ENCODE measurements at places on chromosomes 4 and X.
A peak's percentile ranks its signal among the peaks of the same experiment; 100 is the strongest.

- no peak overlapping the region for H3K4me3 ChIP-seq
- H3K27ac ChIP-seq: no peak overlapping the region
- no peaks in the 10 kb centered on the region for H3K4me1 ChIP-seq
- DNase-seq: no peak
- no peaks in the 10 kb centered on the region for H3K36me3 ChIP-seq
Observed at GRCh38 chrX:75781611-75782010, 3.4 kb downstream of the MAGEE2 start.

DNA sequence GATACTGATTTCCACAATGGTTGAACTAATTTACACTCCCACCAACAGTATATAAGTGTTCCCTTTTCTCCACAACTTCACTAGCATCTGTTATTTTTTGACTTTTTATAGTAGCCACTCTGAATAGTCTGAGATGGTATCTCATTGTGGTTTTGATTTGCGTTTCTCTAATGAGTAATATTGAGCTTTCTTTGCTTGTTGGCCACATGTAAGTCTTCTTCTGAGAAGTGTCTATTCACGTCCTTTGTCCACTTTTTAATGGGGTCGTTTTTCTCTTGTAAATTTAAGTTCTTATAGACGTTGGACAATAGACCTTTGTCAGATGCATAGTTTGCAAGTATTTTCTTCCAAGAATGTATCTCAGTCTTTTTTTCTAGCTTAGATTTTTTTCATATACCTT is 10.0 kb downstream of the FBXW7 start:
- DNase-seq: no peak
- no peaks in the 10 kb centered on the region for H3K36me3 ChIP-seq
- no peaks in the 10 kb centered on the region for H3K27me3 ChIP-seq

- no peak for DNase-seq
- H3K4me1 ChIP-seq: peaks cover 31% of the 10 kb centered on the region
- H3K27ac ChIP-seq: no peak overlapping the region
- no peaks in the 10 kb centered on the region for H3K27me3 ChIP-seq
- no peaks in the 10 kb centered on the region for H3K36me3 ChIP-seq
- no peak overlapping the region for H3K4me3 ChIP-seq
Observed at GRCh38 chrX:118724365-118724764, 3.0 kb upstream of the IL13RA1 start.

DNA sequence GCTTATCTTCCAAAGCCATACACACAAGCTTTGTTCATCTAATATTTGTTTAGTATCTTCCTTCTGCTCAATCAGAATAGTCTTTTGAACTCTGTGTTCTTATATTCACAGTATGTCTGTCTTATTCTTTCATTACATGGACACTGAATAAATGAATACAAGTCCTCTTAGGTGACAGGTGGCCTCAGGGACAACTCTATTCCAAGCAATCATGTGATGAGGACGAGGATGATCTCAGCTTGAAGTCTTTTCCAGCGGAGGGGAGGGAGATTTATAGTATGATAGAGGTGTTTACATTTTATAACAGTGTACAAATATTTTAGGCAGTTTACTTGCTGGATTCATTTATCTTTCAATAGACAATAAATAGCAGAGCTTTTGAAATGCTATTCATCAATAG is 300.4 kb downstream of the NLGN4X start:
- no peaks in the 10 kb centered on the region for H3K4me1 ChIP-seq
- no peak for DNase-seq
- H3K36me3 ChIP-seq: no peaks in the 10 kb centered on the region

- H3K4me3 ChIP-seq: peak overlapping the region; percentile 57
- H3K36me3 ChIP-seq: no peaks in the 10 kb centered on the region
- H3K27ac ChIP-seq: peak overlapping the region; percentile 96
- H3K4me1 ChIP-seq: peaks cover 43% of the 10 kb centered on the region
- no peaks in the 10 kb centered on the region for H3K27me3 ChIP-seq
- no peak for DNase-seq
Observed at GRCh38 chrX:2848871-2849301, 20.2 kb downstream of the GYG2 start.

GRCh38 chrX:150513544-150513943 is 54.9 kb upstream of the MTM1 start:
- H3K4me3 ChIP-seq: no peak overlapping the region
- H3K4me1 ChIP-seq: peaks cover 4% of the 10 kb centered on the region
- DNase-seq: no peak
- peaks cover 2% of the 10 kb centered on the region for H3K36me3 ChIP-seq
- H3K27ac ChIP-seq: no peak overlapping the region
- H3K27me3 ChIP-seq: no peaks in the 10 kb centered on the region

GRCh38 chr4:3075652-3075981 is 1.1 kb downstream of the HTT start:
- peak overlapping the region; percentile 98 for H3K27ac ChIP-seq
- peaks cover 23% of the 10 kb centered on the region for H3K4me1 ChIP-seq
- H3K4me3 ChIP-seq: peak overlapping the region; percentile 94
- no peaks in the 10 kb centered on the region for H3K27me3 ChIP-seq

GRCh38 chr4:189912170-189912569 is 28.5 kb upstream of the FRG1 start:
- DNase-seq: no peak
- H3K4me3 ChIP-seq: no peak overlapping the region
- H3K27me3 ChIP-seq: no peaks in the 10 kb centered on the region
- H3K36me3 ChIP-seq: peaks cover 5% of the 10 kb centered on the region
- no peaks in the 10 kb centered on the region for H3K4me1 ChIP-seq

GRCh38 chr4:103105558-103106356 is 6.1 kb upstream of the BDH2 start:
- no peaks in the 10 kb centered on the region for H3K27me3 ChIP-seq
- no peak for DNase-seq
- no peak overlapping the region for H3K4me3 ChIP-seq

DNA sequence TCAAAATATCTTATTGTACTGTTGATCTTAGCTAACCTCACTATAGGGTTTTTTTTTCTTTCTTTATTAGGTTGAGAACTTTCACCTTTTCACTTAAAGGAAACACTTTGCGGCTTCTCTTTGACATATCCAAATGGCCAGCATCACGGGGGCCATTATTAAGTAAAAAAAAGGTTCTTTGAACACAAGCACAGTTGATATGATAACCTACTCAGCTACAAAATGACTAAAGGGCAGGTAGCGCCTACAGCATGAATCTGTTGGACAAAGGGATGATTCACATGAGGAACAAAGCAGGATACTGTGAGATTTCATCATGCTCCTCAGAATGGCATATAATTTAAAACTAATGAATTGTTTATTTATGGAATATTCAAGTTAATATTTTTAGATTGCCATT is 119.6 kb downstream of the CCSER1 start:
- peaks cover 4% of the 10 kb centered on the region for H3K27me3 ChIP-seq
- H3K36me3 ChIP-seq: no peaks in the 10 kb centered on the region
- H3K27ac ChIP-seq: no peak overlapping the region
- no peak for DNase-seq

- H3K4me3 ChIP-seq: no peak overlapping the region
- peak overlapping the region; percentile 96 for H3K27ac ChIP-seq
- no peaks in the 10 kb centered on the region for H3K27me3 ChIP-seq
- no peak for DNase-seq
- peaks cover 24% of the 10 kb centered on the region for H3K36me3 ChIP-seq
Observed at GRCh38 chr4:39514888-39515401, 12.3 kb downstream of the UGDH start.

GRCh38 chr4:18571301-18571761 is 549.8 kb upstream of the LCORL start:
- no peak overlapping the region for H3K4me3 ChIP-seq
- DNase-seq: no peak
- no peaks in the 10 kb centered on the region for H3K4me1 ChIP-seq
- H3K36me3 ChIP-seq: no peaks in the 10 kb centered on the region
- peaks cover 1% of the 10 kb centered on the region for H3K27me3 ChIP-seq

DNA sequence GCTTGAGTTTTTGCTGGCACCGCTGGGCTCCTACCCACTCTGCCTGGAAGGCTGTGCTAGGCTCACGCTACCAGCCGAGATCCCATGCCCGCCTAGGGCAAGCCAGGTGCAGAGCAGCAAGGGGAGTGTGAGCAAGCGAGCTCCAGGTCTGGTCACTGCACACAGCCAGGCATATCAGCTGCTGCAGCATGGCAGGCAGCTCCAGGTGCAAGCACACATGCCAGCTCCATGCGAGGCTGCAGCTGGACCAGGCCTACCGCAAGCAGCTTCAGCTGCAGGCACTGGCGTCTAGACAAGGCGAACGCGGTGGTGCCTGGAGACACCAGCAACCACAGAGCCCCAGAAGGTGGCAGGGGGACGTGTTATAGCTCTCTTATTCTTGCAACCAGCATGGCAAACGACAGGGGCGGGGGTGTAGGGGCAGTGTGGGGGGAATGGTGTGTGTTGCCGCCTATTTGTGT is 614.7 kb upstream of the EPHA5 start:
- no peak overlapping the region for H3K4me3 ChIP-seq
- no peaks in the 10 kb centered on the region for H3K27me3 ChIP-seq
- no peaks in the 10 kb centered on the region for H3K4me1 ChIP-seq
- no peak overlapping the region for H3K27ac ChIP-seq

GRCh38 chr4:141339391-141339790 is 118.7 kb downstream of the ZNF330 start:
- no peaks in the 10 kb centered on the region for H3K4me1 ChIP-seq
- no peak overlapping the region for H3K4me3 ChIP-seq
- H3K27me3 ChIP-seq: peaks cover 8% of the 10 kb centered on the region
- H3K36me3 ChIP-seq: no peaks in the 10 kb centered on the region
- DNase-seq: no peak

GRCh38 chr4:36532670-36533379 is 251.4 kb downstream of the DTHD1 start:
- H3K27ac ChIP-seq: no peak overlapping the region
- peaks cover 3% of the 10 kb centered on the region for H3K27me3 ChIP-seq
- no peak for DNase-seq
- no peak overlapping the region for H3K4me3 ChIP-seq
- no peaks in the 10 kb centered on the region for H3K4me1 ChIP-seq
- H3K36me3 ChIP-seq: no peaks in the 10 kb centered on the region

DNA sequence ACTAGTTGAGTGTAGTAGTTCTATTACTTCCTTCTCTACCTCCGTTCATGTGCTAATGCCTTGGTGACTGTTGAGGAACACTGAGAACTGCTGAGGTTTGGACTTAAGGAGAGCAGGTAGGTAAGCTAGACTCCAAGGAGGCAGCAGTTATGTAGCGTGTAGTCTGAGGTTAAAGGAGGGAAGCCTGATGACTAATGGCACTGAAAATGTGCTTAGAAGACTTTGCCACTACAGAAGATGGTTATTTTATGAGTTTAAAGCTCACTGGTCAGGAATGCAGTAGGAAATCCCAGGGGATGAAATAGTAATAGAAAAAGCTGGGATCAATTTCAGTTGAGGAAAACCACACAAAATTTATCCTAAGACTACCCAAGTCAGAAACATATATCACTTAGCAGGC is 1077.3 kb downstream of the RAPGEF2 start:
- peak overlapping the region; percentile 3 for H3K27ac ChIP-seq
- DNase-seq: no peak
- no peaks in the 10 kb centered on the region for H3K27me3 ChIP-seq
- no peaks in the 10 kb centered on the region for H3K36me3 ChIP-seq
- no peak overlapping the region for H3K4me3 ChIP-seq

DNA sequence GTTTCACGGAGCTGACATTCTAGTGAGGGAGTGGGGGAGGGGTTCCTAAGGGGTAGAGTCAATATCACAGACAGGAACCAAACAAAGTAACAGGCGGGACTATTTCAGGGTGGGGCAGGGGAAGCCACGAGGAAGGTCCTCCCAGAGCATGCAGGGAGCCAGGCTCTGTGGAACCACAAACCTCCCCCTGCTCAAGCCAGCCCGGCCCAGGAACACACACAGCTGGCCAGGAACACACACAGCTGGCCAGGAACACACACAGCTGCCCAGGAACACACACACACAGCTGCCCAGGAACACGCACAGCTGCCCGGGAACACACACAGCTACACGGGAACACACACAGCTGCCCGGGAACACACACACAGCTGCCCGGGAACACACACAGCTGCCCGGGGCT is 24.8 kb downstream of the EVC2 start:
- peaks cover 28% of the 10 kb centered on the region for H3K36me3 ChIP-seq
- no peak overlapping the region for H3K27ac ChIP-seq
- H3K4me1 ChIP-seq: no peaks in the 10 kb centered on the region
- H3K27me3 ChIP-seq: no peaks in the 10 kb centered on the region
- no peak overlapping the region for H3K4me3 ChIP-seq

- peaks cover 38% of the 10 kb centered on the region for H3K4me1 ChIP-seq
- H3K27me3 ChIP-seq: no peaks in the 10 kb centered on the region
- DNase-seq: no peak
- no peak overlapping the region for H3K4me3 ChIP-seq
- no peak overlapping the region for H3K27ac ChIP-seq
- H3K36me3 ChIP-seq: no peaks in the 10 kb centered on the region
Observed at GRCh38 chr4:101973361-101973760, 182.8 kb downstream of the BANK1 start.

GRCh38 chrX:115582616-115583495 is 21.9 kb downstream of the PLS3 start:
- peak overlapping the region; percentile 95 for H3K27ac ChIP-seq
- peak overlapping the region; percentile 54 for H3K4me3 ChIP-seq
- H3K36me3 ChIP-seq: peaks cover 17% of the 10 kb centered on the region

DNA sequence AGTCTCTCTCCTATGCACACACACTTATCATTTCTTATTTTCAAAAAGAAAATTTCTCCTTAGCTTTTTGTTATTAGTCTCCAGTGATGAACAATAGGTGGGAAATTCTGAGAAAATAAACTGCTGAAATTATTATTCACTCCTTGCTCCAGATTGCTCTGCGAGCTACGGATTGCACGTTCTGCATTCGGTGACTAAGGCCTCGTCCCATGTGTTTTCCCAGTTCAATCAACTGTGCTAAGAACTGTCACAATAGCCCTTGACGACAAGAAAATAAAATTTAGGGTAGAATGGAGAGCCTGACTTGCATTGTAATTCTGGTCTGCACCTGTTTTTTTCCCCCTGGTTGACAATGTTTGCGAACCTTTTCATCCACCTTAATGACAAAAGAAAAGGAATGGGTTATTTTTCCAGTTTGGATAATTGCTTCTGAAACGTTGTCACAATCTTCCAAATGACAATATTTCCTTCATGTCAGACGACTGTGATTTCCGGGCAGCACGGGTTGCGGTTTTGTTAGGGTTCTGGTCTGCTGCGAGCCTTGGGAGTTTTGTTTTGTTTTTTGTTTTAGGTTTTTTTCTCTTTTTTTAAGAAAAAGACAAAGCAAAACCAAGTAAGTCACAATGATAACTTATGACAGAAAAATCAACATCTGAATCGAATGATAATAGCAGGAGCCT is 124.5 kb upstream of the NOCT start:
- no peaks in the 10 kb centered on the region for H3K36me3 ChIP-seq
- H3K4me1 ChIP-seq: peaks cover 23% of the 10 kb centered on the region
- no peak overlapping the region for H3K27ac ChIP-seq
- DNase-seq: no peak
- H3K27me3 ChIP-seq: no peaks in the 10 kb centered on the region
- H3K4me3 ChIP-seq: no peak overlapping the region

DNA sequence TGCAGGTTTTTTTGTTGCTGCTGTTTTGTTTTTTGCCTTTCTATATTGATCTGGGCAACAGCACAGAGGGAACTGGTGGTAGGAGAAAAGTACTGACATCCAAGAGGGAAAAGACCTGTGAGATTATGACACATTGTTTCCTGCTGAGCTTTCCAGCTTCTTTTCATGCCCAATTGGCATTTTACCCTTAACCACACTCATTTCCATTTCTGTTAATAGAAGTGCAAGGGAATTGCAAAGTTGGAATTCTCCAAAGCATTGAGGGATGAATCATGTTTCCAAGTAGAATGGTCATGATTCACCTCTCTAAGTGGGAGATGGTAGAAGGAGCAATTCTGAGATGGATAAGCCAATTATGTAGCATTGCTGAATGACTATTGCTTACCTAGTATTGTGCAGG is 161.5 kb downstream of the PPARGC1A start:
- peaks cover 15% of the 10 kb centered on the region for H3K4me1 ChIP-seq
- H3K27me3 ChIP-seq: no peaks in the 10 kb centered on the region
- no peak overlapping the region for H3K4me3 ChIP-seq
- peak overlapping the region; percentile 60 for H3K27ac ChIP-seq
- H3K36me3 ChIP-seq: no peaks in the 10 kb centered on the region

Measured in chondrocyte (in vitro differentiated cells).